ENCODE measurements at places on chromosomes 6 and 20.

- DNase-seq: no peak
These were observed 372.6 kb downstream of the UTRN start for GRCh38 chr6:144657691-144658090.

GRCh38 chr20:21229163-21229562 is 74.0 kb upstream of the XRN2 start:
- DNase-seq: no peak

GRCh38 chr6:156804402-156804801 is 27.2 kb downstream of the ARID1B start:
- no peak for DNase-seq

DNA sequence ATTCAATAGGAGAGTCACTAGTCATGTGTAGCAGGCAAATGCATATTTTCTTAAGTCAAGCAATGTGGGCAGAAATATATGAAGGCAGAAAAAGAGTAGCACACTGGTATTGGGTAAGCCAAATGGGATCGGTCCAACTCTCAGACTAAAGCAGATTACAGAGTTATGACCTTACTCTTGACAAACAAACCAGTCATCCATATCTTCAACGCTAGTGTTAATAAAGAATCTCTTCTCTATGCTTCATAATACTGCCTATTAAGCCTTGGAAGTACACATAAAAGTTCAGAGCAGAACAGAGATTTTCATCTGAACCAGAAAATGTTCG is 320.2 kb upstream of the JARID2 start:
- DNase-seq: no peak

- DNase-seq: no peak
These were observed 227.5 kb upstream of the MYLIP start for GRCh38 chr6:15901141-15902115.

DNA sequence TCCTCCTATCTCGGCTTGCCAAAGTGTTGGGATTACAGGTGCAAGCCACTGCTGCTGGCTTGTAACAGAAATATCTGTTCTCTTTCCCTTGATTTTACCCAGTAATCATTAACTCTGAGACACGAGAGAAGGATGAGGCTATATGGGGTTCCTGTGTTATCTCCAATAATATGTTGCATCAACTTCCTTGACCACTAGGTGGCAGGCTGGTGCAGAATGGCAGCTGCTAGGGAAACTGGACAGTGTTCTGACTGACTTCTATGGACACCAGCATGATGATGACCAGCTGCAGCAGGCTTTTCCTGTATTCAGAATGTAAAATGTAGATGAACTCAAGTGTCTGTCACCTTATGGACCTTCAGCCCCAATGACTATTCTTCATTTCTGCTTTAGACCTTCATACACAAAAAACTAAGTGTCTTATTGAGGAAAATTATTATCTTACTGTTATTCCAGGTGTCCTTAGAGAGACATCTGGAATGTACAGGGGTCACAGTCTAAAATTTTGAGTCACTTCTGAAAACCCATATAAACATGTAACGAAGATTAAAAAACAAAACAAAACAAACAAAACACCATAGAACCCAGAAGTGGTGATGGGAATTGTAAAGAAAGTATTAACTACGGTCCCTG is 20.4 kb upstream of the CD109 start:
- DNase-seq: peak; percentile 76

DNA sequence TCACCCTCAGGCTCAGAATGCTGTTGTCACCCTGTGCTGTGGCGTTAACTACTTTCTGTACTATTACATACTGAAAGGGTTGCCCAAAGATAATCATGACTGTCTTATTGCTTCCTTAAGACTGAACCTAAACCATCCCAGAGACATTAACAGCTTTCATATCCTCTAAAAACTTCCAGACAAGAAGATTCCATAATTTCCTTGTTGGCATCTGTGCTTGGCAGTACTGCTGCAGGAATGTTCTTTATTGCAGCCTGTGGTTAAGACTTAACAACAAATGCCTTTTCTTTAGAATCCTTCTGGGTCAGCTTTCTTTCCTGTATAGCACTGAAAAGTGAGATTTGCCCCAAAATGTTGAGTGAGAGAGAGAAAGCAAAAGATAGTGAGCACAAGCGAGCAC is 109.7 kb downstream of the GJA10 start:
- no peak for DNase-seq

DNA sequence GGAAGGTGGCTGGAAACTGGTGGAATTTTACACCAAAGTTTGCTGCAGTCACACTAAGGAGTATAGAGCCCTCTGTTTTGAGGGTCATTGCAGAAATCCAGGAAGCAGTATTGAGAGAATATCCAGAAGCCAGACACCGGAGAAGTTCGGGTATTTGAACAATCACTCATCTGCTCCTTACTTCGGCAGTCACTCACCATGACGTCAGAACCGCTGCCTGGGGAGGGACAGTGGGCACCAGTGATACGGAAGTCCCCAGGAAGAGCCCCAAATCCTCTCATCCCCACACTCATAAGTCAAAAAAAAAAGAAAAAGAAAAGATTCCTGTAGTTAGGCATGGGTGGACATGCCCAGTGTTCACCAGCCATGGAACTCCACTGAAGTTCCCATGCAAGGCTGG is 4.0 kb downstream of the LY6G5C start:
- DNase-seq: no peak
